ENCODE measurements at places on chromosomes 3 and 15.

GRCh38 chr3:48518069-48518468 lies 14.1 kb upstream of the SHISA5 start:
- DNase-seq, result no peak

GRCh38 chr3:153003441-153003840 lies 158.6 kb upstream of the RAP2B start:
- no peak for DNase-seq

DNA sequence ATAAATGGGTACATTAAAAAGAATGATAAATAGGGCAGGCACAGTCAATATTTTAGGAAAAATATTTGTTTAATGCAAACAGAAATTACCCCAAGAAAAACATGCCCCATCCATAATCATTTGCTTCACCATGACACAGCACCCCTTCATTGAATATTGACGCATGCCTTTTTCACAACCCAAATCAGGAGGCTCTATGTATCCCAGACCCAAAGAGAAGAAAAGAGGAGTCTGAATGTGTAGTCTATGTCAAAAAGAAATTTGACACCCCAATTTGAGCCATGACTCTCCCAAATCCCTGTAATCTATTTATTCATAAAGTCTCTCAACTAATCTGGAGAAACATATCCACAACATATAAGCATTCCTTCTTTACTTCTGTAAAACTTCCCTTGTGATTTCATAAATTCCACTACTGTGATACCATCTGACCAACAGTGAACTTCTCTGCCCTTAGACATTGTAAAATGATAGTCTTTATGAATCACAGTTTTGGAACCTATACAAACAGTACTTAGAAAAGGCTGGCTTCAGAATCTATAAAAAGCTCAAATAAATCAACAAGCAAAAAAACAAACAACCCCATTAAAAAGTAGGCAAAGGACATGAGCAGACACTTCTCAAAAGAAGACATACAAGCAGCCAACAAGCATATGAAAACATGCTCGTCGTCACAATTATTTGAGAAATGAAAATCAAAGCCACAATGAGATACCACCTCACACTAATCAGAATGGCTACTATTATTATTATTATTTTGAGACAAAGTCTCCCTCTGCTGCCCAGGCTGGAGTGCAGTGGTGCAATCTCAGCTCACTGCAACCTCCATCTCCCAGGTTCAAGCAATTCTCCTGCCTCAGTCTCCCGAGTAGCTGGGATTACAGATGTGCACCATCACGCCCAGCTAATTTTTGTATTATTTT lies 53.4 kb upstream of the XRN1 start:
- no peak for DNase-seq

DNA sequence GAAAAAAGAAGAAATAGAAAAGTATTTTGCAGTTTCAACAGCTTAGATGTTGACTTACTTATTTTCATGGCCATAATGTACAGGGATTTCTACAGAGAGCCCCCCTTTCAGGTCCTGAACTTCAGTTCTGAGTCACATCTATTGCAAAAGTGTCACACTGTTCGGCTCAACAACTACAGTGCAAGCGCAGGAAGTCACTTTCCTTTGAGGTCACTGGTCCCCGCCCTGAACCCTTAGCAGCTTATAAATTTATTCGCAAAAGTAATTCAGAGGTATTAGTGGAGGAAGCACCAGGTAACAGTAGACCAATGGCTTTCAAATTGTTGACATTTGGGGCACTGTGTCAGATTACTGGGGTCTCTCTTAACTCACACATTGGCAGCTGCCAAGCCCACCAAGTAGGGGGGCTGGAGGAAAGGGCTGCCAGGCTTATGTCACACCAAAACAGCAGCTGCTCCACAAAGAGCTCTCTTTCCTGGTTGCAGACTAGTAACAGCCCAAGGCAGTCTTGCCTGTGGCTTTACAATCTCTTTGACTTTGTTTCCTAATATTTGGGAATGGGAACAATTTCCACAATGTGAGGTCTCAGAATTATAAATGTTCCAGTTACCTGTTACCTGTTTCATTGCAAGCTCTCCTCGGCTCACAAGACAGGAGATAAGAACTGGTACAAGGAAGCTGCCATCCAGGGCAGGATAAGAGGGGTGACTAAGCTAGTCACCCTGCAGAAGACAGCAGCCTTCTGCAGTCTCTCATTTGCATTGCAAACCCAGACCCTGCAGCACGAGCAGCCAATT lies 130.2 kb upstream of the STRIT1 start:
- no peak for DNase-seq

GRCh38 chr15:78682004-78682651 lies 41.1 kb upstream of the CHRNB4 start:
- DNase-seq, result no peak

DNA sequence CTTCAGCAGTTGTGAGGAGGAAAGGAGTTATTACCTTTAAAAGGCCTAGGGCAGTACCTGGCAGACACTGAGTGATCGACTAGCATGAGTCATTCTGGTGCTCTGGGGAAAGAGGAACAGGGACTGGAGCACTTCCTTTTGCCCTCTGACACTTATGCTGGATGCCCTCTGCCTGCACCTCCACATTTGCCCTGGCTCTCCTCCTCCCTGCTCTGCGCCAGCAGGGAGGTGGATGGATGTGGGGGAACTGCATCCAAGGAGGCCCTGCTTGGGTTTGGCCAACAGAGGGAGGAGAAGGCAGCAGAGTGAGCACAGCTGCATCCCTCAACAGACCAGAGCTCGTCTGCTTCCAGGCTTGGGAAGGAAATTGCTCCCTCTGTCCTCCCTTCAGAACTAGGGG lies 75.0 kb downstream of the SEMA5B start:
- DNase-seq, result no peak

- no peak for DNase-seq
Measured at GRCh38 chr3:14298442-14298841, 104.0 kb upstream of the SLC6A6 start.

DNA sequence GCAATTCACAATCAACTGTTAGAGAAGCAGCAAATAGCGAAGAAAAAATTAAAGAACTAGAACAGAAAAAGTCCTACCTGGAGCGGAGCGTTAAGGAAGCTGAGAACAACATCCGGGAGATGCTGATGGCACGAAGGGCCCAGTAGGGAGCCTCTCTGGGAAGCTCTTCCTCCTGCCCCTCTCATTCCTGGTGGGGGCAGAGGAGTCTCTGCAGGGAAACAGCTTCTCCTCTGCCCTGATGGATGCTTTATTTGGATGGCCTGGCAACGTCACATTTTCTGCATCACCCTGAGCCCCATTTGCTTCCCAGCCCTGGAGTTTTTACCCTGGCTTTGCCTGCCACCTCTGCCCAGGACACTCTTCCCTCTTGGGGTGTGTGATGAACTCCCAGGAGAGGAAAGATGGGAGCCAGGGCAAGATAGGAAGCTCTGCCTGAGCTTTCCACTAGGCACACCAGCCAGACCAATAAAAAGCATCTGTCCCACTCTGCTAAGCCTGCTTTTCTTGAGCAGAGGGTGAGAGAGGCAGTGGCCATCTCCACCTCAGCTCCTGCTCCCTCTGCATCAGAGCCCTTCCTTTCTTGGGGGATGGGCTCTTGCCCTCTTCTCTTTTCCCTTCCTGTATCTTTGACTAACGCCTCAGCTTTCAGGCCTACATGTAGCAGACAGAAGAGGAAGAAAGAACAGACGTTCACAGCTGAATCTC lies 39.4 kb downstream of the PPARG start:
- no peak for DNase-seq

DNA sequence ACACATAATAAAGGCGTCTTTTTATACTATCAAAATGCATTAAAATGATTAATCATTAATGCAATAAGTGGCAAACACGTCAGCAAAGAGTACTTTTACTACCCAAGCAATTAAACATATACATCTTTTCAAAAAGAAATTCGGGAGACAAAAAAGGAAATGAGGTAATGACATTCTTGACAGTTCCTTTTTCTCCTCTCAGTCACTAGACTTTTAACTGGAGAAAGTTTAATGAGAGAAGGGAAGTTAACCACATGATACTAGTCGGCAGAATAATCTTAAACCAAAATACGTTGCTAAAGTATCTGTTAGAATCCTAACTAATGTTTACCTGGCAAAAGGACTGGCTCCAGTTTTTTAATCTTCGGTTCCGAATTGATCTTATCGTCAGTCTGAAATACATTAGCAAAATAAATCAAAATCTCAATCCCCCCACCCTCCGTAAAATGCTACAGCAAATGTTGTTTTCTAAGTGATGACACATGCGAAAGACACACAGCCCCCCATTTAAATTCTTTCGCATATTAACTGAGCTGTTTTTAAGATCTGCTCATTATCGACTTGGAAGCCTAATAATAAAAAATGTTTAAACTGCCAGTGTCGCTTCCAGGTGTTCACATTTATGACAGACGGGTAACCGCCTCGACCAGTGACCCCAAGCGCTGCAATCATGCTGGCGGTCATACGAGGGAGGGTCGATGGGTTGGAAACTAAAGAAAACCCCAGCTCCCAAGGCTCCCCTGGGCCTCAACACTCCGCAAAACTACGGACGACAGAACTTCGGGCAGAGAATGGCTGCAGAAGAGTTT lies 778 bp downstream of the MTMR10 start:
- DNase-seq, result no peak

DNA sequence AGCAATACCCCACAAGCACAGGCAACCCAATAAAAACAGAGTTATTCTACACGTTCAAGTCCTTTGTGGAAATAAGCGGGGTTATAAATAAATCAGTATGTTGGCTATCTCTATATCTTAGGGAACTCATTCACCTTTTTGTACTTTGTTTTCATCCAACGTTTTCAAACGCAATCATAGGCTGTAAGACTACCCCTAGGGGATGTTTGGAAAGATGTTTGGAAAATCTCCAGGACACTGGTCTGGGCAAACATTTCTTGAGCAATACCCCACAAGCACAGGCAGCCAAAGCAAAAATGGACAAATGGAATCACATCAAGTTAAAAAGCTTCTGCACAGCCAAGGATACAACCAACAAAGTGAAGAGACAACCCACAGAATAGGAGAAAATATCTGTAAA lies 70.1 kb downstream of the CLDN11 start:
- DNase-seq, result no peak

DNA sequence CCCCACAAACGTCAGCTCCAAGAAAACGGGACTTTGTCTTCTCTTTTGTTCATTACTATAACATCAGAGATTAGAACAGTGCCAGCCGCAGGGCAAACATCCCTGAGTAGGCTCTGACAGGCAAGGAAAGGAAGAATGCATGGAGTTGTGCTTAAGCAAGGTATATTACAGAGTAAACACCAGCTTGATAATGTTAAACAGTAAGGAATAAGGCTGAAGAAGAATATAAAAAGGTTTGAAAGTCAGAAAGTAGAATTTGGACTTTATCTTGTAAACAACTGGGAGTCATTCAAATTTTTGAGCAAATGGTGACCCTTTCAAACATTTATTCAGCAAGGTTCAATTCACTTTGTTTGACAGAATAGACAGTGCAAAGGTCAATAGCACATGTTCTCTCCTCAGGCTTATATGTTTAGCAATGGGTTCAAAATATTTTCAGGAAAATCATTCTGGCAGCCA lies 11.0 kb downstream of the GABPB1 start:
- DNase-seq, result no peak

GRCh38 chr3:171269542-171269941 lies 190.7 kb downstream of the TNIK start:
- DNase-seq, result no peak

DNA sequence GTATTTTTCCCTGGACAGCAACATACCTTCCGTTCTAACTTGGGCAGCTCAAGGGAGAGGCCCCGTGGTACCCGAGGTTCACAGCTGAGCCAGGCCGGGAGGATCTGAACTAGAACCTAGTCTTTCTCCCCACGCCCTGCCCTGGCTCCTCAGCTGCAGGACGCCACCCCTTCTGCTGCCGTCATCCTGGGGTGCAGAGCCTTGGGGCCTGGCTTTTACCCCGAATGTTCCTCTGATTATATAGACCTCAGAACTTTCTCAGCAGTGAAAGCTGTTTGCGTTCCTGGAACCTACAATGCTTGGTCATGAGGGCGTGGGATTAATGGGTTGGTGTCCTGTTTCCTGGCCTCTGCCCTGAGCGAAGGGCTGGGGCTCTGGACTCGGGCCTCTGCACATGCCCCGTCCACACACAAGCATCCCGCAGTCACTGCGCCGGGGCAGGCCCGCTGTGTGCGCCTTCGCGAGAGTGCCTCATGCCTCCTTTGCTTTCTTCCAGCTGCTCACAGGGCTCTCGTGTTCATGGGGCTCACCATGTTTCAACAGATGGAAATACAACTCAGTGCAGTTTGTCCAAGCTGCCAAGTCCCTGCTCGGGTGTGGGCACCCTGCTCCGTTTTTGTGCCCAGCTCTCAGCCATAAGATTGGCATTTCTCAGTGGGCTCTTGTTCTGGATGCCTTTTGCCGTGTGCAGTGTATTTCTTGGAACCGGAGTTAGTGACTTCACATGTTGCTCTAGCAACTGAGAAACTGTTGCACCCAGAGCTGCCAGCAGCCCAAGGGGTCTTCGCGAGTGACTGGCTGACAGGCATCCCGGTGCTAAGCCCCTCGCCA lies 20.4 kb downstream of the SYNM start:
- DNase-seq, result no peak

- no peak for DNase-seq
Measured at GRCh38 chr15:73518180-73518862, 75.4 kb downstream of the REC114 start.

- no peak for DNase-seq
Measured at GRCh38 chr3:34212175-34212574, 413.7 kb downstream of the PDCD6IP start.

GRCh38 chr3:15355086-15355485 lies 22.7 kb upstream of the SH3BP5 start:
- DNase-seq, result no peak

Measured in activated CD8-positive, alpha-beta memory T cell treated with anti-CD3 and anti-CD28 coated beads, Interleukin-2, amount 10 ng/mL, durations not matched to agents 7 days and 5 days (primary cell).